ENCODE measurements at places on chromosomes 7 and 10.

DNA sequence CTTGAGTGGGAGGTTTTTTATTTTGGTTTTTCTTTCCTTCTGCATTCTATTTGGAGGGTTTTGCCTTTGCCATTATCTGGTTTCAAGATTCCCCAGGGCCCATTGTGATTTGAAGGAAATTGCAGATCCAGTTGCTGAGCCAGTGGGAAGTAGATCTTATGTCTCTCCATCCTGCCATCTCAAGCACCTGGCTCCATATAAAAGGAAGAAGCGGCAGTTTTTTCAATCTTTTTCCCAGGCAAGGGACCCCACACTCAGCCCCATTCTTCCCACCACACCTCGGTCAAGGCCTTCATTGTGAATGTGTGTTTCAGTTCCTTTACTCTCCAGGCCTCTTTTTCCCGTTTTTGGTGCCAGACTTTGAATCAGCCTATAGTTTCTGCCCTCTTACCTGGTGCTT is 95.8 kb downstream of the MYO3A start:
- no peak for DNase-seq

DNA sequence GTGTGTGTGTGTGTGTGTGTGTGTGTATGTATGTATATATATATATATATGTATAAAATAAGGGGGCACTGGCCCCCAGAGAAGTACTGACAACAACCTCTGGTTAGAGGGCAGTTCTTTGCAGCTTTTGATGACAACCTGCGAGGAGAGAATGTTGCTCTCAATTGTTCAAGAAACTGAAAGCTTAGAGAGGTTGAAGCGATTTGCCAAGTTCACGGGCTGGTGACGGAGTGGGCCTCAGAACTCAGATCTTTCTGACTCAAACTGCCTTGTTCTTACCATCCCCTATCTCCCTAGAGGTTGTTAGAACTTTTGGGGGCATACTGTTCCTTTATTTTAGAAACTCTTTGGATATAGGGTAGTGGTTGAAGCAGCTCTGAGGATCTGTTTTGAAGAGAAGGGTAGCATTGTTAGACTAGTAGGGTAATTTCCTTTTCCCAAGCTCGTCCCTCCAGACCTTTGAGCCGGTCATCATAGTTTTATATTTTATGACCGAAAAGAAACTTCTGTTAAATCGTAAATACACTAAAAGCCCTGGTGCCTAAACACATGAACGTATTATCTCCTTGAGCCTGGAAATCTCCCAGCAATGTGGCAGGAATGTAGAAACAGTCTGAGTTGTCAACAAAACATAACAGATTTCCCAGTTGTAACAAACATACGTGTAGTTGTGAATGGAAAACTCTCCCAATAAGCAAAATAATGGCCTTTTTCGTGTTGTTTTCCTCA is 541.7 kb upstream of the GALNT17 start:
- no peak for DNase-seq

DNA sequence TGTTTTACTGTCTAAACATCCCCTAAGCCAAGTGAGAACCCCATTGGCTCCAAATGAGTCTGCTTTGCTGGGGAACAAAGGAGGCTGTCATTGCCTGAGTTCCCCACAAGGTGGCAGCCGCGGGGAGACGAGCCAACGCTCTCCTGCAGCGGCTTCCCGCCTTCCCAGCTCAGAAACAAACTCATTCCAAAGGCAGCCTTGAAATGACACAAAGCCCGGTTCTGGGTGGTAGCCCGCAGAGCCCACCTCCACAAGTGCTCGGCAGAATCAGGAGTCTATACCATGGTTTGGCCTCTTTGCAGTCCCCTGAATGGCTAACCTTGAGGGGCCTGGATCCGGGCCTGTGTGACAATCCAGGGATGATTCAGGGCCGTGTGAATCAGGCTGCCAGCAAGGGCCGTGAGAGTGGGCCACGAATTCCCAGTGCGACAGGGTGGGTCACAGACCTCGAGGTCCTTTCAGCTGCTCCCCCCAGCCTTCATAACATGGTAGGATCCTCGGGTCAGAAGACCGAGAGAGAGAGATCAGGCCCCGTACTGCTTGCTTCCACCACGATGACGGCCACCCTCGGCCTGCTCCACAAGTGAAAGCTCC is 79.7 kb downstream of the DLG5 start:
- peak; percentile 34 for DNase-seq

- DNase-seq = peak; percentile 28
Measured at GRCh38 chr7:86667732-86668131, 24.0 kb downstream of the GRM3 start.

DNA sequence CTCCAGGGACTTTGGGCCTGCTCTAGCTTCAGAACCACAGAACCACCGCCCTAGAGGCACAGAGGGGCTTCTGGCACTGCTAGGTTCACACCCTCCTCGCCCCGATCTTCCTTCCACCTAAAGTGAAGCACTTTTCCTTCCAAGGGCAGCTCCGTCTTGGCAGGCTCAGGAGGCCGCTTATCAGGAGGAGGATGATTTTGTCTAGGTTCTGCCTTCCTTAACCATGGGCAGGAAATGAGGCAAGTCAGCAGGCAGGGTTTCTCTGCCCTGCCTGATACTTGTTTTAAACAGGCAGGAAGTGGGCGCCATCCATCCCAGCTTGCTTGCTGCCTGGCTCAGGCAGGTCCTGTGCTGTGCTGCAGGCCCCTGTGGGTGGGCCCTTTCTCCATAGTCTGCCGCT is 8.3 kb upstream of the ATP6V0E2 start:
- DNase-seq = no peak

GRCh38 chr7:116981939-116982338 is 28.6 kb downstream of the ST7 start:
- DNase-seq = no peak

DNA sequence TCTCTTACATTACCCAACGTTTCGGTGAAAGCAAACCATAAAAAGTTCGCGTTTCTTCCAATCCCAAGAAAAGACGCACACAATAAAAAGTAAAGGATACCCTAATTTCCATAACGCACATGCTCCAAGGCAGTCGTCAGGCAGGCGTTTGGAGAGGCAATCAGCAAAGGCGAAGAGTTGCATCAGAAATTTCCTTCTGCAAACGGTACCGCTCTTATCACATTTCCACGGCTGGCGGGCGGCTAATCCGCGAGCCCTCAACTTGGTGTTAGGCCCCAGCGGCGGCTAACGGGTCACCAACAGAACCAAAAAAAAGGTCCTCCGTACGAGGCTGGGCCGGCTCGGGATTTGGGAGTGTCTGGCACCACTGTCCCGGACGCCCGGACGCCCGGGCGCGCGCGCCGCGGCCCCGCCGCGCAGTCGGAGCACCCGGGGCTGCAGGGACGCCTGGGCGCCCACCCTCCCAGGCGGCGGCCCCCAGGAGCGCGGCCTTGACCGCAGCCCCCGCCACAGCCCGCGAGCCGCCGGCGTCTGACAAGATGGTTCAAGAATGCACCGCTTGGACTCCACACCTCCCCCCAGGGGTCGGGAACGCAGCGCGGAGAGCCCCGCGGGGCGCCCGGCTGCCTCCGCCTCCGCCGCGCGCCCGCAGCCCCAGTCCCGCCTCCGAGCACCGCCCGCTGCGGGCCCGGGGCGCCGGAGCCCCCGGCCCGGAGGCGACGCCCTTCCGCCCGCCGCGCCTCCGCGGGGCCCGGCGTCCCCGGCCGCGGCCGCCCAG is 9.8 kb upstream of the GRB10 start:
- DNase-seq = peak; percentile 10

- peak; percentile 25 for DNase-seq
Measured at GRCh38 chr10:65570143-65571010, 1355.5 kb upstream of the LRRTM3 start.

DNA sequence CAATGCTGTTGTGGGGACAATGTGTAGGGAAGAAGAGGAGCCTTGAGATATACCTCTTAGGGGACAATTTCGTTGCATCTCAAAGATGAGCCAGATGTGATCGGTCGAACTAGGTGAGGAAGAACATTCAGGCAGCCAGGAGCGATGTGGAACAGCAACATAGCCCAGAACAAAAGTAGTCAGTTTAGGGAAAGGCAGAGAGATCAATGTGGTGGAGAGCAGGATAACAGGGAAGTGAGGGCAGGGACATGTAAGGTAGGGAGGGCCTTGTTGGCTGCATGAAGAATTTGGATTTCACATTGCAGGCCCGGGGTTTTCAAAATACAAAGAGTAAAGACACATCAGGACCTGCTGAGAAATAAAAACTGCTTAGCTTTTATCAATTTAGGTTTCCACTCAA is 29.1 kb upstream of the MACC1 start:
- no peak for DNase-seq

GRCh38 chr7:75055830-75056772 is 17.5 kb downstream of the RCC1L start:
- DNase-seq = no peak

- DNase-seq = no peak
Measured at GRCh38 chr10:43781480-43782361, 133.0 kb upstream of the ZNF32 start.

GRCh38 chr10:58588673-58589265 is 76.1 kb downstream of the BICC1 start:
- DNase-seq = no peak

GRCh38 chr10:13233358-13233757 is 816 bp downstream of the UCMA start:
- DNase-seq = no peak

DNA sequence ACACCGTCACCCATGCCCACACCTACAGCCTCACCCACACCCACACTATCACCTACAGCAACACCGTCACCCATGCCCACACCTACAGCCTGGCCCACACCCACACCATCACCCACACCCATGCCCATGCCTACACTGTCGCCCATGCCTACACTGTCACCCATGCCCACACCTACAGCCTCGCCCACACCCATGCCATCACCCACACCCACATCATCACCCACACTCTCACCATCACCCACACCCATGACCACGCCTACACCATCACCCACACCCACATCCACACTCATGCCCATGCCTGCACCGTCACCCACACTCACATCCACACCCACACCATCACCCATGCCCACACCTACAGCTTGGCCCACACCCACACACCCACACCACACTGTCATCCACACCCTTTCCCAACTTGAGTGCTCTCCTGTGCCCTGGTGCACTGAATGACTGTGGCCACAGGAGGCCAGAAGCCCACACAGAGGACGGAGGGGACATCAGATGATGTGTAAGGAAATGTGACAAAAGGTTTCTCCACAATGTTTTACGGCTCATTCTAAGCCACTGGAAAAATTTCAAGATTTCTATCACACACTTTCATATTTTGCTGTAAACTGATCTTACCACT is 153.3 kb downstream of the WDR37 start:
- no peak for DNase-seq

GRCh38 chr10:34816501-34817002 is 1.5 kb upstream of the PARD3 start:
- peak; percentile 46 for DNase-seq

- DNase-seq = no peak
Measured at GRCh38 chr10:116948530-116948870, 56.5 kb downstream of the SHTN1 start.

GRCh38 chr7:2129323-2130095 is 103.2 kb downstream of the MAD1L1 start:
- DNase-seq = no peak

DNA sequence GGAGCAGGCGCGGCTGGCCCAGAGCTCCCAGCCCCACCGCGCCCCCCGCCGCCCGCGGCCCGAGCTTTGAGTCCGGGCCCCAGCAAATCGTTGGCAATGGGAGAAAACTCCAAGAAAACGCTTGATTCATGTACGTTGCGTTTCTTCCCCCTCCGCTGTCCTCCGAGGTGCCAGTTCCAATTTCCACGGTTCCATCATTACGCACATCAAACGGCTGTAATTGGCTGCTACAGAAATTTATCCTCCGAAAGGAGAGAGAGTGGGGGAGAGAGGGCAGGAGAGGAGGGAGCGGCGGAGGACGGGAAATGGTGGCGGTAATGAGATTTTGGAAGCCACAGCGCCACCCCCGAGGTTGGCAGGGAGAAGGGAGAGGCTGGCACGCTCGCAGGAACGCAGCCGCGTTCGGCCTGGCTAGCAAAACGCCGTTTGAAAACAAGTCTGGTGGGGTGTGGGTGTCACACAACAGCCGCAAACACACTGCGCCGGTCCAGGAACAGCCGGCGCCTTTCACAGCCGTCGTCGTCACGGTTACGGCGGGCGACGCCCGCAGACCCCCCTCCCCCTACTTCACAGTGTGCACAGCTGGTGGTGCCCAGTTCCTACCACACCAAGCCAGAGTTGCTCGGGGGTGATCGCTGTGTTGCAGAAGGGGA is 57.5 kb downstream of the UNCX start:
- DNase-seq = peak; percentile 87

DNA sequence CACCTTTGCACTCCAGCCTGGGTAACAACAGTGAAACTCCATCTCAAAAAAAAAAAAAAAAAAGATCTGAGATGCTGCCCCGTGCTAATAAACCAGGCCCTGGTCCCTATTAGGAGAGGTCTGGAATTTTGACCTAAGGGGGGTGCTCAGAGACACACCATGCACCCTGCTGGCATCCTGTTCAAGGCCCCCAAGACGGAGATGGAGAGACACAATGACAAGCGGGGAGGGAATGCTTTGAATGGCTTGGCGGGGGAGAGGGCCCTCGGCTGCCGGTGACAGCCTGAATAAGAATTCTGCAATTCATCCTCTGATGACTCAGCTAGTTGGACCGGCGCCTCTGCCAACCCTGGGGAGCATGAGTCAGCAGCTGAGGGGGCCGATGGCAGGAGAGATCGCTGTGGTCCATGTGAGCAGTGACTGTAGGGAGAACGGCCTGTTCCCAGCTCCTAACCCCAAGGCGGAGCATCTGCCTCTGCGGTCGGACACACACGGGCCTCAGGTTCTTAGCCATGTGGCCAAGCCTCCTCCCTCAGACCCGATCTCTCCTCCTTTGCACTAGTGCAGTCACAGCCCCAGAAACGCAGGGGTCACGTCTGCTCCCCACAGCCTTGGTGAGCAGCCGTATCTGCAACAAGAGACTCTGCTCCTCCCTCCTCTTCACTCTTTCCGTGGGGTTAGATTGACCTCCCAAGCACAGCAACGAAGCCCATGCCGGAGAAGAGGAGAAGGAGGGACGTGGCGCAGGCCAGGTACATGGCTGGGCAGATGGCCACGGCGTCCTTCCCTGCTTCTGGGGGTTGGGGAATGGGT is 14.9 kb downstream of the TRIM56 start:
- DNase-seq = peak; percentile 22

GRCh38 chr10:1101946-1102345 is 45.8 kb downstream of the WDR37 start:
- no peak for DNase-seq

DNA sequence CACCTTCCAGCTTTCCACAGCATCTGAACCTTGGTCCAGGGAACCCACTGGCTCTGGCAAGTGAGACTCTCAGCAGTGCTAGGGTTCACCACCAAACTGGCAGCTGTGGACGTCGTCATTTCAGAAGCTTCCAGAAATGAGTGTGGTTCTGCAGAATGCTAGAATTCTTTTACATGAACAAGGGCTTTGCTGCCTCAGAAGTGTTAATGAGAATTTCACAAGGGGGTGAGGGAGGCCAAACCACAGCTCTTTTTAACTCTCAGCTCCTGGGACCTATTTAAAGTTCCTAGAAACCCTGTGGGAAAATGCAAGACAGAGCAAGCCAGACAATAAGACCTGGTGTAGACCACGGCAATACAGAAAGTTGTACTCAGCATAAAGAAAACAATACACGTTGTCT is 129.3 kb upstream of the BET1 start:
- DNase-seq = no peak
